HCEC 1CT (cell line): ENCODE measurements at places on chromosomes 1 and 21.

GRCh38 chr1:4085546-4085945 lies 185.5 kb upstream of the C1orf174 start:
- DNase-seq: no peak

- no peak for DNase-seq
Measured at GRCh38 chr1:94641990-94642389, 100.4 kb upstream of the F3 start.

DNA sequence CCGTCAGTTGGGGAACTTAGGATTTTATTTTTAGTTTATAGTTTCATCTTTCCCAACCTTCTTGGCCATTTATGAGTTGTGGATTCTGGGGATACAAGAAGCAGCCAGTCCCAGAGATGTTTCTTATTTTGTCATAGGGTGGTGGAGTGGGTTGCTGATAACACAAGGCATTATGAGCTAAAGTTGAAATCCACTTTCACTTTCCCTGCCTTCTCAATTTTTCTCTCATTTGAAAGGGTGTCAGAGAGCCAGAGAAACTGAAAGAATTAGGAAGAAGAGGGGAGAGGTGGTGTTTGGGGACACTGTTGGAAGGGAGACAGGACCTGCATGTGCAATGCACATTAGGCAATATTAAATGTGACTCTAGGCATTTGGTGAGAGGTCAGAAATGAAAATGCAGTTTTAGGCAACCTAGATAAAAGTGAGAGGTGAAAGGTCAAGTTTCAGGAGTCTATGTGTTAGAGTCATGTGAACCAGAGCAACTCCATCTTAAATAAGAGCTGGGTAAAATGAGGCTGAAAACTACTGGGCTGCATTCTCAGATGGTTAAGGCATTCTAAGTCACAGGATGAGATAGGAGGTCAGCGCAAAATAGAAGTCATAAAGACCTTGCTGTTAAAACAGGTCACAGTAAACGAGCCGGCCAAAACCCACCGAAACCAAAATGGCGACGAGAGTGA lies 71.1 kb upstream of the F3 start:
- no peak for DNase-seq

DNA sequence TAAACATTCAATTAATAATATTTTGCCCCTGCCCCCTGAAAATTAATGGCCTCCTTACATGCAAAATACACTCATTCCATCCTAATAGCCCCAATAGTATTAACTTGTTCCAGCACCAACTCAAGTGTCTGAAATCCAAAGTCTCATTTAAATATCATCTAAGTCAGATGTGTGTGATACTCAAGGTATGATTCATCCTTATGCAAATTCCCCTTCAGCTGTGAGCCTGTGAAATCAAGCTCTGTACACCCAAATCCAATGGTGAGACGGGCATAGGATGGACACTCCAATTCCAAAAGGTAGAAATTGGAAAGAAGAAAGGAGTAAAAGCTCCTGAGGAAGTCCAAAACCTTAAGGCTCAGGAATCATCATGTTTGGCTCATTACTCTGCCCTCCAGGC lies 83.5 kb downstream of the HHAT start:
- no peak for DNase-seq

- no peak for DNase-seq
Measured at GRCh38 chr1:178277793-178278530, 184.1 kb downstream of the RASAL2 start.

GRCh38 chr1:59138402-59138801 lies 158.5 kb upstream of the FGGY start:
- no peak for DNase-seq

- DNase-seq: no peak
Measured at GRCh38 chr1:7008331-7008730, 223.1 kb downstream of the CAMTA1 start.

GRCh38 chr1:91850708-91851107 lies 35.2 kb downstream of the TGFBR3 start:
- DNase-seq: no peak

DNA sequence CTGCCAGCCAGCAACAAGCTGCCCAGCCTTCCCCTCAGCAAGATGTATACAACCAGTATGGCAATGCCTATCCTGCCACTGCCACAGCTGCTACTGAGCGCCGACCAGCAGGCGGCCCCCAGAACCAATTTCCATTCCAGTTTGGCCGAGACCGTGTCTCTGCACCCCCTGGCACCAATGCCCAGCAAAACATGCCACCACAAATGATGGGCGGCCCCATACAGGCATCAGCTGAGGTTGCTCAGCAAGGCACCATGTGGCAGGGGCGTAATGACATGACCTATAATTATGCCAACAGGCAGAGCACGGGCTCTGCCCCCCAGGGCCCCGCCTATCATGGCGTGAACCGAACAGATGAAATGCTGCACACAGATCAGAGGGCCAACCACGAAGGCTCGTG lies 13.3 kb upstream of the PIGV start:
- DNase-seq: no peak

GRCh38 chr1:235425357-235425756 lies 58.1 kb downstream of the TBCE start:
- no peak for DNase-seq

DNA sequence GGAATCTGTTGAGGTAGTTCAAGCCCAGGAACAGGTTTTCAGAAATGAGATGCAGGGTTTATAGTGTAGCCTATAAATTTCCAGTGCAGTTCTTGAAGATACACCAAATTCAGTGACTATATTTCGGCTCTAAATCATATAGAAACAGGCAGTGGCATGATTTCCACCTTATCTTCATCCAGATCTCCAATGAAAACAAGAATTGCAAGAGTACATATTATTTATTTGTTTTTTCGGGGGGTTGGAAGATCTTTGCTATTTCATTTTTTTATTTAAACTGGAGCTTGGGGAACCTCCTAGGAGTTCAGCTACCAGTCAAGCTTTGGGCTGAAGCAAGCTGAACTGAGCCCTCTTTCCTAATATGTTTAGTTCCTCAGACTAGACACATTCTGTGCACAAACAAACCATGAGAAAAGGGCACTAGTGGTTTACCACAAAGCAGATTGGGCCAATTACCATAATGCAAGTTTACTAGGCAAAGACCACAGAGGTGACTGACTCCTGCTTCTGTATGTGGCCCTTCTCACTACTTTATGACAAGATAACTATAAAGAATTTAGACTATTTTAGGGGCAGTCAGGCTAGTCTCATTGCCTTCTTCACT lies 68.5 kb downstream of the RGS2 start:
- DNase-seq: no peak

DNA sequence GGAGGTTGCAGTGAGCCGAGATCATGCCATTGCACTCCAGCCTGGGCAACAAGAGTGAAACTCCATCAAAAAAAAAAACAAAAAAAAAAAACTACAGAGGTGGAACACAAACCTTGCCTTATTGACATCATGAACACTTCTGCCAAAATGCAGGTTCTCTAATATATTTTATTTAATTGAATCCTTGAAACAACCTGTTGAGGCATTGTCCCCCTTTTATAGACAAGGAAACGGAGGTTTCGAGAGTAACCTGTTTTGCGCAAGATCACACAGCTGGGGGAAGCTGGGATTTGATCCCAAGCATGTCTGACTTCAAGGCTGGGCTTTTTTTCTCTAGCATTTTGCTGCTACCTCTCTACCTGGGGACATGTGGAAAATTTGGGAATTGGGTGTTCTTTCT lies 2.8 kb downstream of the SZRD1 start:
- no peak for DNase-seq

DNA sequence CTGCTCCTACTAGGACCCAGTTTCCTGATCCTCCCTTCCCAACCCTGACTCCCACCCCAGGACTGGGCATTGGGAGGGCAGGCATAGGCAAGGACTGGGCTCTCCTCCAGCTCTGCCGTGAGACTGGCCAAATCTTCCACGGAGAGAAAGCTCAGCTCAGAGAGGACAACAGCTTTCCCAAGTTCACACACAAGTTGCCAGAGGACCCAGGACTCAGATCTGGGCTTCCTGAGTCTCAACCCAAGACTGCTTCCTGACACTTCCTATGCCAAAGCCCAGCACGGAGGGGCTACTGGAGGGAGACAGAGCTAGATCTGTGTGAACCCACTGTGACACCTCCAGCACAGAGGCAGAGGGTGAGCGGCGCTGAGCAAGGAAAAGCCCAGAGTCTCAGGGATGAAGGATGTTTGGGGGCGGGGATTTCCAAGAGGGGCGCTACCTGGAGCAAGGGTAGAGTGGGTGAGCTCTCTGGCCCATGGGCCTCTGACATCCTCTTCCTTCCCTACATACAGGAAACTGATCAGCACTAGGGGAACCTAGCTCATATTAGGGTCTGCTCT lies 7.1 kb downstream of the PDZK1IP1 start:
- no peak for DNase-seq

- DNase-seq: no peak
Measured at GRCh38 chr21:29313662-29314408, 15.1 kb downstream of the BACH1 start.

- DNase-seq: peak; percentile 97
Measured at GRCh38 chr21:45643021-45643980, at the start of gene PCBP3. PCBP3 (plus strand) TSS chr21:45643725; CDS start chr21:45850086, 206,361 bp downstream.

GRCh38 chr1:36411674-36412648 lies 14.3 kb upstream of the LSM10 start:
- no peak for DNase-seq

- DNase-seq: no peak
Measured at GRCh38 chr1:159079525-159079924, 3.0 kb upstream of the AIM2 start.

- DNase-seq: no peak
Measured at GRCh38 chr1:189929501-189930099, 548.1 kb downstream of the BRINP3 start.

- no peak for DNase-seq
Measured at GRCh38 chr1:55213151-55213884, 1.8 kb downstream of the USP24 start.

DNA sequence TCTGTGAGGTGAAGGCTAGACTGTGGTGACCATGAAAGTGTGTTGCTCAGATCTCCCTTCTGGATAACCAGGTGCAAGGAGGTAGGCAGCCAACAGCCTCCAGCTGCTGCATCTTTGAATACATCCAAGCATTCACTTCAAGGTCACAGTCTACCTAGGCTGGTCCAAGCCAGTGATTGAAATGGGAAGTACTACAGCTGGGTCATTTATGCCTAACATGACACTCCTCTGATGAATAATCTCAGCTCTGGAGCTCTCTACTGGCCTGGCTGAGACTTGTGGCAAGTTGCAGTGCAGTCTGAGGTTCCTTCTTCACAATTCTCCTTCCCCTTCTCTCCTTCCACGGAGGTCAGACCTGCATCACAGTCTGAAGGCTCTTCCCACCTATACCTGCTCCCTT lies 35.0 kb upstream of the ARHGAP29 start:
- DNase-seq: peak; percentile 13

GRCh38 chr1:157982136-157982535 lies 11.3 kb upstream of the KIRREL1 start:
- no peak for DNase-seq

DNA sequence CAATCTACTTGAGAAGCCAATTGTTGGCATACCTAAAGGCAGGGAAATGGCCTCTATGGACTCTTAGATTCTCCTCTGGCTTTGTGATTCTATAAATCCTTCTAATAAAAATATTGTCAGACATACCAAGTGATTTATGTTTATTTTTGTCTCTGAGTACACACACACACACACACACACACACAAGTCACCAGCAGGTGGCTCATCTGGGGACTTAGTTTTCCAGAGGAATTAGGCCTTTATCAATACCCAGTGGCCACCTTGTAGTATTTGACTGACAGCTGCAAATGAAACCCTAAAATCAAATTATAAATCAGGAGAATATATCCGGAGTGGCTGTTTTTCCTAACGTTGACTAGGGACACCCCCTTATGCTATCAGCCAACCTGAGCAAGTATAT lies 258.5 kb downstream of the BRINP2 start:
- no peak for DNase-seq

DNA sequence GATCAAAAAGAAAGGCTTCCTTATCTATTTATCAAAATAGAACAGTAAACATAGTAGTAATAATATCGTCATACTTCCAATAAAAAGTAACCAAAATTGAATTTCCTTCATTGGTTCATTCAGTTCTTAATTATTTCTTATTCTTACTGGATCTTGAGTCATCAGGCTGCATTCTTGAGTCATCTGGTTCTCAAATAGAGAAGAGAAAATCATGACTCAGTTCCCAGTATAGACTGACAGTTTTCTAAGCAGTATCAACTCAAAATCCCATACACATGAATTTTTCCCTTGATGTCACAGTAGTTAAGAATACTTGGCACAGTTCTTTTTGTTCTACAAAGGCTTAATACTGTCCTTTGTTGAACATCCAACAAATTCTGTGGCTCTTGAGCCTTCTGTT lies 626.9 kb upstream of the ADGRL4 start:
- peak; percentile 83 for DNase-seq

DNA sequence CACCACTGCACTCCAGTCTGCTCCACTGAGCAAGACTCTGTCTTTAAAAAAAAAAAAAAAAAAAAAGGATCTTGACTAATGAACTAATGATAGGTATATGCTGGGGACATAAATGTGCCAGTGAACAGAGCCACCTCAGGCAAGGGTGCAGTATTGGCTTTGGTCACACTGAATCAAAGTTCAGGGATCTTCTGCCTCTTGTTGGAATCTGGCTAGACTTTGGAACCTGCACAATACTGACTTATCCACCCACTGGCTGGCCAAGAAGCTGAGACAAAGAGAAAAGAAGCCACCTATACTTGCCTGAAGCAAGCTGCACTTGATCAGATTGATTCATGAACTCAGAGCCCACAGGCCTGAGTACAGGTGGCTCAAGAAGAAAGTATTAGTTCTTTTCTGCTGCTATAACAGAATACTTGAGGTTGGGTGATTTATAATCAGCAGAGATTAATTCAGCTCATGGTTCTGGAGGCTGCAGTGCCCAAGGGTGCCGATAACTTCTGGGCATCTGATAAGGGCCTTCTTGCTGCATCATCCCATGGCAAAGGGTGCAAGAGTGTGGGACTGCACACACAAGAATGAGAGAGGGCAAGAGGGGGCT lies 172.0 kb downstream of the FGGY start:
- no peak for DNase-seq

DNA sequence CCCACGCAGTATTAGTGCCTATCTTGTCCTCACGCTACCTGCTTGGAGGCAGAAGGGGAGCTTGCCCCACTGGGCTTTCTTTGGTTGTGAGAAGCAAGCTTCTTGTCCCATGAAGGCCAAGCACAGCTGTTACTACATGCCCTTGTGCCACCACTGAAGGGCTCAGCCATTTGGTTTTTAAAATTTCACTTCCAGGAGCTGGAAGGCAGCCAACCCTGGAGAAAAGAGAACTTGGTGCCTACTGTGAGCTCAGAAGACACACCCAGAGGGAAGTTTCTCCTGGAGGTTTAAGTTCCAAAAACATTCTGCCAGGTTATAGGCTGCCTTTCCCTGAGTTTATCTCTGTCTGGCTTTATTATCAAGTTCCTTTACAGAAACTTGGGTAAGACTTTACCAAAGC lies 187.4 kb downstream of the SLC35F3 start:
- no peak for DNase-seq

DNA sequence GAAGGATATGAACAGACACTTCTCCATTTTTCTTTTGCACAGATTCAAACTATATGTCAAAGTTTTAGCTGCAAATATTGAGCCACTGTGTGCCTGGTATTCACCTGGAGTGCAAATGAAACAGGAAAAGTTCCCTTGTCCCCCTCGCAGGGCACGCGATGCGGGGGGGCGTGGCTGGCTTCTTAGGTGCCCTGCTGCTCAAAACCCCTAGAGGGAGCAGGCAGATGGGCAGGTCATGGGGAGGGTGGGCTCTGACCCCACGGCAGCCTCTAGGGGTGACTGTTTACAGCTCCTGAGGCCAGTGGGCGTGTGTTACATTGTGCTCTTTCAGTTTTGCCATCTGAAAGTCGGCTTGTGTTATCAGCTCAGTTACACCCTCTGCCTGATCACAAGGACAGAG lies 931.2 kb upstream of the B3GALT2 start:
- DNase-seq: no peak
